ENCODE measurements at places on chromosomes 12 and 14.

- DNase-seq = no peak
Measured at GRCh38 chr14:95264271-95264973, 55.3 kb downstream of the CLMN start.

- DNase-seq = no peak
Measured at GRCh38 chr14:35346738-35347322, 54.6 kb downstream of the PSMA6 start.

DNA sequence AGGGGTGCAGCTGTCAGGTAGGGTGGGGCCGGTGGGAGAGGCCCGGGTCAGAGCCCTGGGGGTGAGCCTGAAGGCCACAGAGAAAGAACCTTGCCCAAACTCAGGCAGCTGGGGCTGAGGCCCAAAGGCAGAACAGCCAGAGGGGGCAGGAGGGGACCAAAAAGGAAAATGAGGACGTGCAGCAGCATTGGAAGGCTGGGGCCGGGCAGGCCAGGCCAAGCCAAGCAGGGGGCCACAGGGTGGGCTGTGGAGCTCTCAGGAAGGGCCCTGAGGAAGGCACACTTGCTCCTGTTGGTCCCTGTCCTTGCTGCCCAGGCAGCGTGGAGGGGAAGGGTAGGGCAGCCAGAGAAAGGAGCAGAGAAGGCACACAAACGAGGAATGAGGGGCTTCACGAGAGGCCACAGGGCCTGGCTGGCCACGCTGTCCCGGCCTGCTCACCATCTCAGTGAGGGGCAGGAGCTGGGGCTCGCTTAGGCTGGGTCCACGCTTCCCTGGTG is 10.5 kb downstream of the MMP14 start:
- no peak for DNase-seq

DNA sequence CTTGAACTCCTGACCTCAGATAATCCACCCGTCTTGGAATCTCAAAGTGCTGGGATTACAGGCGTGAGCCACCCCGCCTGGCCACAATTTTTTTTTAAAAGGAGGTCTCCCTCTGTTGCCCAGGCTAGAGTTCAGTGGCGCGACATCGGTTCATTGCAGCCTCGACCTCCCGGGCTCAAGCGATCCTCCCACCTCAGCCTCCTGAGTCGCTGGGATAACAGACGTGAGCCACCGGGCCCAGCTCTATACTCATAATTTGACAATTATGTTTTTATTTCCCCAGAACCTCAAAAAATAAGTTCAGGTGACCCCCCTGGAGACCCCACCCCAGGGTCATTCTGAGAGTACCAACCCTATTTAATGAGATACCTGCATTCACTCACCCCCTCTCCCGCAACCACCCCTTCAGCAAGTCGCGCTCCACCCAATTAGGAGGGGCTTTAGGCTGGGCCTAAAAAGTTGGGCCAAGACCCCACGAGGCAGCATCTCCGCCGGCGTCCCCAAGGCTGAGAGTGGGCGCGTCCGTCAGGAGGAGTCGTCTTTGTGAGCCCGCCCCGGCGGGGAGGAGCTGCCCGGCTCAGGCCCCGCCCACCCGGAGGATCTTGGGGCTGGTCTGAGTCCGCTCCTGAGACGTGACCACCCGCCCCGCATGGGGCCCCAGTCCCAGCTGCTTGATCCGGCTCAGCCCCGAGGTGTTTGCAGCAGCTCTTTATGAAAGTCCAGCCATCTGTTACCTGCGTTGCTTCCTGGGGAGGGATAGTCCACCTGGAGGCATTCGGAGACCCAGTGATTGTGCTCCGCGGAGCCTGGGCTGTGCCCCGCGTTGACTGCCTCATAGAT is at the start of gene ANKRD33:
ANKRD33 (plus strand) TSS at position 628 of the 840 bp plus-strand sequence; CDS start at position 712, 84 bp downstream.
- no peak for DNase-seq
